ENCODE measurements at places on chromosomes 12 and 14.

DNA sequence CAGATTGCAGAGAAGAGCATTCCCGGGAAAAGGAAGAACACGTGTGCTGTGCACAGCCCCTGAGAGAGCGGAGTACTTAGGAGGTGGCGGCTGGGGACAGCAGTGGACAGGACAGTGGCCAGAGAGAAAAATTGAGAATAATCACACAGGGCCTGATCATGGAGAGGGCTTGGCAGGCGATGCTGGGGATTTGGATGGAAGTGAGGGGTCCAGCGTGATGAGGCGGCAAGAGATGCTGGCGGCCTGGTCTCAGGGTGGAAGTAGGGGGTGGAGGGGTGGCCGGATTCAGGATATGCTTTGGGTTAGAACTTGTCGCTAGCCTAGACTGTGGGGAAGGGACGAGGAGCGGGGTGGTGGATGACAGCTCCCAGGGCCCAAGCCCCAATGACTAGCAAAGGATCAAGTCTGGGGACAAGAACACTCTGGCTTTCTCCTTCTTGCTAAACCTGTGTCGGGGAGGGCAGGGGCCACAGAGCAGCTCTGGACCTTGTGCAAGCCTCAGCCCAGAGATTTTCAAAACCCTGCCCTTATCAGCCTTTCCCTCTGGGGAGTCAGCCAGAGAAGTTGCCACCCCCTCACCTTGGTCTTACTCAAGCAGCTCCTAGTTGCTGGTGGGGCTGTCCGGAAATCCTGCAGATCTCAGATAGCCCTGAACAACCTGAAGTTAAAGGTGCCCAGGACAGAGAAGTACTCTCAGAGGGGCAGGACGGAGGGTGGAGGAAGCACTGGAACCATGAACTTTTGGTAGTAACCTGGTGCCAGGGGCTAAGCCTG is 1.3 kb downstream of the HVCN1 start:
- DNase-seq: no peak

GRCh38 chr12:7137908-7138307 is 7.7 kb downstream of the CLSTN3 start:
- no peak for DNase-seq

DNA sequence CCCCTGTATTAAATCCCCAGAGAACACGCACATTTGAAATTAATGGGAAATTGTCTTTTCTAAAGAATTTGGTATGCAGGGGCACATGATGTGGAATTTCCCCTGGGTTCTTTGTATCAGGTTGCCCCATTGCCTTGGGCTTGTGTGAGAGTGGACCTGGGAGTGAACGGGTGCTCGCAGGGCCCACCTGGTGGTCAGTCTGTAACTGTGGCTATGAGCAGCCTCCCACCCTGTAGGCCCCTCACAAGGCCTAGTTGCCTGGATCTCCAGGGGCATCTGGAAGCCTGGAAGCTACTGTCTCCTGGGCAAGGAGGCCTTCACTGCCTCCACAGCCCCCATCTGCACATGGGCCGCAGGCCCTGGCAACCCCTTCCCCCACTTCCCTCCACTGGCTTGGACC is 96.7 kb downstream of the SLC25A47 start:
- DNase-seq: no peak

DNA sequence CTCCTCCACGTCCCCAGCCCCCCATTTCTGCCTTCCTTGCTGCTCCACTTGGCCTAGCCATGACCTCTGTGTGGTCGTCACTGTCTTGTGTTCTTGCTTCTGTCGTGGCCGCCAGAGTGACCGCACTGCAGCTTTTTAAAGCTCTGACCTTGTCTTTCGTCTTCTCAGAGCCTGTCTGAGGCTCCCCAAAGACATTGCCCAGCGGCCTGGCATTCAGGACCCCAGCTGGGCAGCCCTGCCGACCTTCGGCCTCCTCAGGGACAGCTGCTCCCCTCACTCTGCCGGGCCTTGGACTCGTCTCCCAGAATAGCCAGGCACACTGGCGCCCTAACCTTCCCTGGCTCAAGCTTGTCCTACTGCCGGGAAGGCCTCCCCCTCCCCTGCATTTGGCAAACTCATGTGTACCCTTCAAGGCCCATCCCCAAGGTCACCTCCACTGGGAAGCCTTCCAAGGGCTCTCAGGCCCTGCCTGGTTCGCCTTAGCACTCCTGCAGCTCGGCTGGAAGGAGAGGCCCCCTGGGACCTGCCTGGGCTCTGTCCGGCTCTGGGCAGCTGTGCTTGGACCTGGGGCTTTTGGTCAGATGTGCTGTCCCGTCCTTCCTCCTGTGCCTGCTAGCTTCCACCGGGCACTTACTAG is 15.7 kb upstream of the DLK1 start:
- DNase-seq: no peak
